ENCODE measurements at places on chromosomes 6 and 20.

DNA sequence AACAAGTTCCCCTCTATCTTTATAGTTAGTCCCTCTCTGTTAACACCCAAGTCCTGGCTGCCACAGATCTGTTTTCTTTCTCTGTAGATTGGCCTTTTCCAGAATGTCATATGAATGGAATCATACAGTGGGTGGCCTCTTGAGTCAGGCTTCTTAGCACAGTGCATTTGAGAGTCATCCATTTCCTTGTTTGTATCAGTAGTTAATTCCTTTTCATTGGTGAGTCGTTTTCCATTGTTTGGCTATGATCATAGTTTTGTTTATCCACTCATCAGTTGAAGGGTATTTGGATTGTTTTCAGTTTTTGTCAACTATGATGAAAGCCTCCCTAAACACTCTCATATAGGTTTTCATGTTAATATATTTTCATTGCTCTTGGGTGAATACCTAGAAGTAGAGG is 248.3 kb downstream of the ARID1B start:
- DNase-seq = no peak

DNA sequence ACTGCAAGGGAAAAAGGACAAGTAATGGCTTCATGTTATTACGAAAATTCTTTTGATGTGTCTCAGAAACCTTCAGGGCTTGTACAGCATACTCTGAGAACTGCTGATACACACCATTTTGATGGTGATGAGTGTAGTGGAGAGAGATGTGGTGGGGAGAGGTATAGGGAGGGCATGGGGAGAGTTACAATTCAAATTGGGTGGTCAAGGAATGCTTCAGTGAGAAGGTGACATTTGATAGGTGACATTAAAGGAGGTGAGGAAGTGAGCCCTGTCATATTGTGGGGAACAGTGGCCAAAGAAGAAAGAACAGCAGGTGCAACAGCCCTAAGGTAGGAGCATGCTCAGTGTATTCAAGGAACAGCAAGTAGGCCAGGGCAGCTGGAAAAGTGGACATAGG is 318.9 kb downstream of the CLIC5 start:
- DNase-seq = no peak

GRCh38 chr20:20358801-20359200 is 9.1 kb upstream of the INSM1 start:
- no peak for DNase-seq

DNA sequence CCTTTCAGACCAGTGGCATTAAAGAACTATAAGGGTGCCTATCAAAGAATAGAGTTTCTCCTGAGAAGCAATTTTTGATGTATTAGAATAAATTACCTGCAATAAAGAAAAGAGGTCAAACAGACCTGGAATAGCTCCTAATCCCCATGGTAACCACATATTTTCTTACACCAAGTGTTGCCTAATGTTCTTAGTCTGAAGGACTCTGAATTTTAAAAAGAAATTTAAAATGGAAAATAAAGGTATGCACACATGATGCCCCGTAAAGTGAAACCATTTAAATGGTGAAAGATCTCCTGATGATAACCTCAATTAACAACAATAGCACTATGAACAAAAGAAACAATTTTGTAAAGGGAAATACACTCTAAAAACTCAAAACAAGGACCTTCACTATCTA is 55.1 kb upstream of the LOC128125822 start:
- DNase-seq = no peak

GRCh38 chr20:58467572-58468527 is 47.3 kb downstream of the APCDD1L start:
- no peak for DNase-seq

DNA sequence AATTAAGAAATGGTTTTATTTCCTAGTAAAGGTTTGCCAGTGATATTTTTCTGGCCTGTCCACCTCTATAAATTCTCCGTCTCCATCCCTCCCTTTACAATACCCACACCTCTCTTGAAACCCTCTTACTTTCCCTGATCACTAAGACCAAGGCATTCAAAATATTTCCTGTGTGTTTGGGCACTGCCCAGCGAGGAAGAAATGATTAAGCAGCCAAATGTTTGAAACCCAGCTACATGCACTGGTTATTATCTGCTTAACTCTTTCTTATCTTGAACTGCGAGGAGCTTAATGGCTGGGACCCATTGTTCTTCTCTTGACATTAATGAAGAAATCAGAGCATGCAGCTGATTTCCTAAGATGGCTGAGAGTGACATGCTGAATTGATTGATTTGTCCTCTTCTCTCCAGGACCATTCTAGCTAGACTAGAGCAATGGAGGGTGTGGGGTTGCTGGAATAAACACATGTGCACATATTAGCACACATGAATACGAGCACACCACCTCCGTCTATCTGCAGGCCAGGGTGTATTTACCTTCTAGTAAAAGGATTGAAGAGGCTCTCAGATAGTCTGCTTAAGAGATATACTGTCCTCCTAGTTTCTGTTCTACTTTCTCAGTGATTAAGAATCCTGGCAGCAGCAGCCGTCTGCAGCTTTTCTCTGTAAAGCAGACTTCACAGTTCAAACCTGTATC is 46.1 kb upstream of the PRDM1 start:
- no peak for DNase-seq

DNA sequence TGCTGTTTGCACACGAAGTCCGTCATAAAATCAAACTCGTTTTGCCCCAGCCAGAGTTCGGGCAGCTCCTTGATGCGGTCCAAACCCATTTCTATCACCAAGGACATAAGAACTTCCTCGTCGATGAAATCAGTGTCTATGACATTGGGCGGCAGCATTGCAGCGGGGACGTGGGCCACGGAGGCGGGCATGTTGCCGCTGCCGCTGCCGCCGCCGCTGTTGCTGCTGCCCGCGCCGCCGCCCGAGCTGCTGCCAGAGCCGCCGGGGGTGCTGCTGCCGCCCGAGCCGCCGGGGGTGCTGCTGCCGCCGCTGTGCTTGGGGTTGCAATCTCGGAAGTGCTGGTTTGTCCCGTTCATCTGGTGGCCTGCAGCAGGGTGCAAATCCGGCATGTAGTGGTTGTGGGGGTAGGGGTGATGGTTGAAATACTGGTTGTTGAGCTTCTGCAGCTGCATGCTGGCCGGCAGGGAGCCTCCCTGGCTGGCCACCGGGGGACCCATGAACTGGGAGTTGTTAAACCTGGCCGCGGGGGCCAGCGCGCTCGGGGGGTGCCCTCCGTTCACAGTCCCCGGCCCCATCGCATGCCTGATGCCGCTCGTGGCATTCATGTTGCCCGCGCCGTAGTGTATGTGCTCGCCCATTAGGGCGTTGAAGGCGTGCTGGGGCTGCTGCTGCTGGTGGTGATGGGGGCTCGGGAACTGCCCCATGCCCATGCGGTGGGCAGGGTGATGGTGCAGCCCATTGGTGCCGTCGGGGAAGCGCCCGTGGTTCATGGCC is 1.1 kb downstream of the CITED2 start:
- peak; percentile 71 for DNase-seq

Data from activated CD4-positive, alpha-beta T cell treated with anti-CD3 and anti-CD28 coated beads, Interleukin-2, amount 50 U/mL, for 1 hour (primary cell).